NCI-H1417 treated with DMSO at 0.1 percent for 48 hours (cell line): ENCODE measurements at places on chromosomes 2 and 18.

DNA sequence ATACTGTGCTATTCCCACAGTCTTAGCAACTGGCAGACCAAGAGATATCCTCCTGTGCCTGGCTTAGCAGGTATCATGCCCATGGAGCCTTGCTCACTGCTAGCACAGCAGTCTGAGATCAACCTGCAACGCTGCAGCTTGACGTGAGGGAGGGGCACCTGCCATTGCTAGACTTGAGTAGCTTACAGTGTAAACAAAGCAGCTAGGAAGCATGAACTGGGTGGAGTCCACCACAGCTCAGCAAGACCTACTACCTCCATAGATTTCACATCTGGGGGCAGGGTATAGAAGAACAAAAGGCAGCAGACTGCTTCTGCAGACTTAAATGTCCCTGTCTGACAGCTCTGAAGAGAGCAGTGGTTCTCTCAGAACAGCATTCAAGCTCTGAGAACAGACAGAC, 74.8 kb downstream of the AKAIN1 start:
- DNase-seq: no peak

- no peak for DNase-seq
Measured at GRCh38 chr2:149221002-149221401, 109.4 kb upstream of the LYPD6 start.

DNA sequence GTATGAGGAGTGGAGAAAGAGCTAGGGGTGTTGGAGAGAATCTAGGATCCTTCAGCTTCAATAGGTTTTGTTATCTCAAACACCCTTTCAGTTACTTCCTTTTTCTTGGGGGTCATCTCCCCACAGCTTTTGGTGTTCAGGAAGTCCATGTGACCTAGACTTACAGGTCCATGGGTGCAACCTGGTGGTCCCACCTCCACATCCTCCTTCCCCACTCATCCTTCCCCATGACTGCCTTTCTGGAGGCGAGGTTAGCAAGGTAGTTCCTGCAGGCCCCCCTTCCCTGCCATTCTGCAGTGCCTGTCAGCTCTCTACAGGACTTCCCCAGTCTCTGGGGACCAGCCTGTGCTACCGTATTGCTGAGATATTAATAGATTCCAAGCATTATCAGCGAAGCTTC, 107.6 kb downstream of the TMEM17 start:
- no peak for DNase-seq

DNA sequence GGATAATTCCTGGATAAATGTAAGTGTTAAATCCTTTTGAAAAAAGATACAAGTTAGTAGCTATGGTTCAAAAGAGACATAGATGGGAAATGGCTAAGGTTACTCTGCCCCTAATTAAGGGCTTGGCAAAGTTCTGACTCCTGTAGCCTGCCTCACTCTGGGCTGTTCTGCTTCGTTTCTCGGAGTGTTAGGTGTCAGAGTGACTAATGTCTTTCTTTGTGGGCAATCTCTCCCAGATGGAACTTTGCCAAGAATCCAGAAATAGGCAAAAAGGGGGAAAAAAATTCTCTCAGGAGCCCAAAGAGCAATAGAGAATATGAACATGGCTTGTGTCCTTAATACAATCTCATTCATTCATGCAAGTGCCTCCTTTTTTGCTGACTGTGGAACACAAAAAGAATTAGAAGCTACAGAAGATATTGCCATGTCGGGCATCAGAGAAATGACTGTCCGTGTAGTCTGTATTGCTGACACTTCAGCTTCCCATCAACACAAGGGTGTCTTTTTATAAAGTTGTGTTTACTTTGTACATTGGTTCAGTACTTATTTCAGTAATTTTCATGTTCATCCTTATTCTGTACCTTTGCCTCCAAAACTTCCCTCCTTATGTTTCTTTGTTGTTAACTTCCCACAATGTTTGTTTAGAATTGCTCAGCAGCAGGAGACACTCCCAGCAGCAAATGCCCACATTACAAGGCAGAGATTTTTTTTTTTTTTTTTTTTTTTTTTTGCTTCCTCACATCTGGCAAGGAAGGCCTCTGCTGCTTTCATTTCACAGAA, 134.0 kb downstream of the FTCDNL1 start:
- no peak for DNase-seq

- no peak for DNase-seq
Measured at GRCh38 chr2:40130251-40130994, 321.5 kb downstream of the SLC8A1 start.

DNA sequence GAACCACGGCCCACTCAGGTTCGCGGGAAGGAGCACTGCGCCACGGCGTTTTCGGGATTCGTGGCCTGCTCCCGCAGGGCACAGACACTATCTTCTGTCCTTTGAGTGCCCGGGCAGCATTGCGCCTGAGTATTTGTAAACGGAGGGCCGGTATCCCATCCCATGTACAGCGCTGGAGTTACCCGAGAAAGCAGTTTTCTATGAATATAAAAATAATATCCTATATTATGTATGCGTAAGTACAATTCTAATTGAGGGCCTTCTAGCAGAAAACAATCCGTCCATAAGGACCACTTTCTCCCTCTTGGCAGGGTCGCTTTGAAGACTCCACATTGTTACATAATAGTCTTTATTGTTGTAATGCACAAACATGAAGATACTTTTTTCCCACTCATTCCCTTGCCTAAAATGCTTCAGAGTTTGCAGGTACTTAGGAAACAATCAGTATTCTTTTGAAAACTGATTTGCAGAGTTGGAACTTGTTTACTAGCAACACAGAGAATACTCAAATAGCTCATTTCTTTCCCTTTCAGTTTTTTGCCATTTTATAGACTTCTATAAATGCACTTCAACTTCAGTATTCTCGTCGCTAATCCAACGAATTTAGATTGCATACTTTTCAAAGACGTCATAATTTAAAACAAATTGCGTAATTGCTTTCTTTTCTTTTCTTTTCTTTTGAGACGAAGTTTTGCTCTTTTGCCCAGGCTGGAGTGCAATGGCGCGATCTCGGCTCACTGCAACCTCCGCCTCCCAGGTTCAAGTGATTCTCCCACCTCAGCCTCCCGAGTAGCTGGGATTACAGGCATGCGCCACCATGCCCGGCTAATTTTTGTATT, 1.0 kb upstream of the REV1 start:
- DNase-seq: no peak

- no peak for DNase-seq
Measured at GRCh38 chr2:12014088-12014960, 267.9 kb downstream of the LPIN1 start.

DNA sequence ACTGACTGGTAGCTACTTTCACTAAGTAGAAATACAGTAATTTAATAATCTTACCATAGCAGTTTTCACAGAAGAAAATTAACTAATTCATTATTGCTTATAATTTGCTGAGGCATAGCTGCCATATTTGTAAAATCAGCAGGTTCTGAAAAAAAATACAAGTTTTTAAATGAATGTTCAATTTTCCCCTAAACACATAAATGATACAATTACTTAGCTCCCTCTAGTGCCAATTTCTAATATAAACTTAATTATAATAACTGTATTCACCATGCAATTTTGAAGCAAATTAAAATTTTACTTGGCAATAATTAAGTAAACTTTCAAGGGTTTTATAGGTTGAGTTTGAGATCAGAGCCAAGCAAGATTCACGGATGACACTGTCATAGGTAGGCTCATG, 1321.6 kb upstream of the ACVR2A start:
- DNase-seq: peak; percentile 28

DNA sequence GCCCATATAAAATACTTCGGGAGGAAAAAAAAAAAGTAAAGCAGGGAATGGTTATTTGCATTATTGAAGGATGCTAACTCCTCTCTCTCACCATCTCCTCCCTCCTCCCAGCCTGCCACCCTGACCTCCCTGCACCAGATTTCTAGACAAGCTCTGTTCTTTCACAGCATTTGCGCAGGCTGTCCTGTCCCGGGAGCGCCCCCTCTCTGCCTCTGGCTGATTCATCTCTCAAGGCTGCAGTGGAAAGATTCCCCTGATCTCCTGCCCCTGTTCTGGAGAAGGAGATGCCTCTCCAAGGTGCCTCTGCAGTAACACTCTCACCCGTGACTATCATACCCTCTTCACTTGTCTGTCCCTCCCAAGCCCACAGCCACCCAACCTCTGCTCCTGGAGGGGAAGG, 38.5 kb downstream of the COL4A4 start:
- no peak for DNase-seq

DNA sequence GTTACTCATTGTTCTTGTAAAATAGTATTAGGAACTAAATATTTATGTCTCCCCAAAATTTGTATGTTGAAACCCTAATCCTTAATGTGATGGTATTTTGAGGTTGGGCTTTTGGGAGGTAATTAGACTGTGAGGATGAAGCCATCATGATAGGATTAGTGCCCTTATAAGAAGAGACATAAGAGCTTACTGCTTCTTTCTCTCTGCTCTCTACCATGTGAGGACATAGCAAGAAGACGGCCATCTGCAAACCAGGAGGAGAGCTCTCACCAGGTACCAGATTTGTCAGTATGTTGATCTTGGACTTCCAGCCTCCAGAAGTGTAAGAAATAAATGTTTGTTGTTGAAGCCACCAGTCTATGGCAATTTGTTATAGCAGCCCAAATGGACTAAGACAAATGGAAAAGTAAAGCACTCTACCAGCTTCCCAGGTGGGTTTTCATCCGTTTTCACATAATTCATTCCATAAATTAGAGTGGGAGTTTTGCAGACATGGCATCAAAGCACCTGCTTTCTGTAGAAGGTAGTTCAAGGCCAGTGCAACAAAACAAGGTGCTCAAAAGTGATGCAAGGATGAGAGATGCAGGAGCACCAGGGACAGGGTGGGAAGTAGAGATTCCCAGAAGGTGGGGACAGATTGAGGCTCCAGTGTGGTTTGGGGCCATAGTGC, 70.7 kb downstream of the MYCN start:
- no peak for DNase-seq

GRCh38 chr18:23183411-23184150, 48.3 kb downstream of the CABLES1 start:
- no peak for DNase-seq

DNA sequence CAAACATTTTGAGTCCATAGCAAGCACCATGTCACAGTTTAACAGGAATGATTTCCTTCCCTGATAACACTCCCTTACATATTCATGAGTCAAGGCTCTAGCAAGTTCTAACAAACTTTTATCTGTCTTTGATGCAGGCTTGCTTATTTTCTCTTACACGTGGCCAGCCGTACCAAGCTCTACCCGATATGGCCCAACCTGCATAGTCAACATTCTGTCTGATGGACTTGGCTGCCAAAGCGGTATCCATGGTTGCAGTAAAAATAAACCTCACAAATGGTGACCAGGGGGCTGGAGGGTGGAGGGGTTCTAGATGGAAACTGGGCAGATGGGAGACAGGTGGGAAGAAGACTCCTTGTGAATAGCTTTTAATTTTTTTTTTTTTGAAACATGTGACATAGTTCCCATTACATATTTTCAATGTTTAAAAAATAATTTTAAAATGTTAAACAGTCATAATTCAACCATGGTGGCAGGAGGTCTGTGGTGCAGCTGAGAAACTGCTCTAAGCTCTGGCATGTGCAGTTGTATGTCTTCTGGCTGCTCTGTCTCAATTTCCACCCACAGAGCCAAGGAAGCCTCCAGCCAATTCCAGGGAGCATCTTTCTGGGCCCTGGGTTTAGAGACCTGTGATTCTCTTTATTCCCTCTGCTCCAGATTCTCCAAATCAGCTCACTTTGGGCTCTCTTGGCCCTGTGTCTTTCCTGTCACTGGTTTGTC, 20.7 kb upstream of the CXCR1 start:
- DNase-seq: no peak

DNA sequence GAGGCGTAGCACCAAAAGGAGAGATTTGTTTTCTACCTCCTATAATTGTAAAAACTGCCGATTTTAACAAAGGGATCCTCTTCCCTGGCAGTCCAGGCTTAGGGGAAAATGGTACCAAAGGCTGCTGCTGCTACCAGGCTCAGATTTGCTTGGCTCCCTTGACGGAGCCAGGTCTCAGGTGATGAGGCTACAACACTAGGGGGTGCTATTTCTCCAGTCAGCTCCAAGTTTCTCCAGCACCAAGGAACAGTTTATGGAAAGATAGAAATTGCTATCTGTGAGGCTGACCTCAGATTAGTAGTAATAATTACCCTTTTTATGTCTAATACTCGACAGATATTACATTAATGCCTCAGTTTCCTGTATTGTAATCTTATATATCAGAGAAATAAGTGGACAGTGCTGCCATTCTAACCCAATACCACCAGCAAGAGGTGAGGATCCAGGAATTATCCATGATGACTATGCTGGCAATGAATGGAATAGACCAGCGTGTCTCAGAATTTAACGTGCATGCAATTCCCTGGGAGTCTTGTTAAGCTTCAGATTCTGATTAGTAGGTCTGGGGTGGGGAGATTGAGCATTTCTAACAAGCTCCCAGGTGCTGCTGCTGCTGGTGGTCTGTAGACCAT, 111.3 kb downstream of the ESCO1 start:
- DNase-seq: peak; percentile 27

DNA sequence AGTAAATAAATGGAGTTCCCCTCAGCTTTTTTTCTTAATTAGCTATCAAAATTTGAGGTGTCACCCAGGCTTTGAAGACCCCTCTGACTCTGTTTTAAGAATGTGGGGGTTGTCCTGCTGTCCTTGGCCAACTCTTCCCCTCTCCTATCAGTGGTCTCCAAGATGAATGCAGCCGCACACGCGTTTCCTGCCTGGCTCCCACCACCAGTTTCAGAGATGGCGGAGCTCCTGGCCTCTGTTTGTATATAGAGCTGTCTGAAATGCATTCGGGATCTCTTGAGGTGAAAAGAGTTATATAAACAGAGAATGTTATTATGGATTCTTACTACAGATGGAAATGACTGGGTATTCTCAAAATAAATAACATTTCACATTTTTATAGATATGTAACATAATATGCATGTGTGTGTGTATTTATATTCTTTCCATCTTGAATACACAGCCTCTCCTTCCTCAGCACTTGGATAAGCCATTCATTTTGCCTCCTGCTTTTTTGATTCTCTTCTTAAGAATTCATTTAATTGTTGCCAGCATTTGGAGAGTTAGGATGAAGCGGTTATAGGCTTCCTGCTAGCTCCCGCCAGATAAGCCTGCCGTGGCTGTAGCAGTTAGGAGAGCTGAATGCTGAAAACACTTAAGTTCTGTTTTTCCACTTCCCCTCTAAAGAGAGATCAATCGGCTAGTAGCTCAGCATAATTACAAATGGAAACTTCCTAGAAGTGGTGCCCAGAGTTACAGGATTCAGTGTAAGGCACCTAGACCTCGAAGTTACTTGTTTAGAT, 659.3 kb upstream of the FANCL start:
- DNase-seq: no peak

GRCh38 chr18:23690505-23691068, 1.3 kb downstream of the LAMA3 start:
- no peak for DNase-seq

GRCh38 chr2:85898881-85899280, 10.1 kb upstream of the ST3GAL5 start:
- no peak for DNase-seq

GRCh38 chr2:64967601-64968000, 21.6 kb upstream of the SLC1A4 start:
- no peak for DNase-seq

DNA sequence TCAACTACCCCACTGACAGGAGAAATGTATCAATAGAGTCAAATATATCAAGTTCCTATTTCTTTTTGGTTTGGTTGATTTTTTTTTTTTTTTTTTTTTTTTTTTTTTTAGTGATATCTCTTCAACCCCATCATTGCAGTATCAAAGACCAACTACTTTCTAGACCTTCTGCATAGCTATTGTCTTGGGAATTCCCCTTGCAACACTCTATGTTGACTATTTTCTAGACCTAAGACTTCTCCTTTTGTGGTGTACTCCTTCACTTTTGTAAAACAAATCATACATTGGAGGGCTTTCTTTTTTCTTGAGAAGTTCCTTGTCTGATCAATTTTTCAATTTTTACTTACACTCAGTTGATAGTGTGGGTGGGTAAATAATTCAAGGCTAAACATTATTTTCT, 46.5 kb upstream of the NR4A2 start:
- DNase-seq: no peak
